ENCODE measurements at places on chromosomes 11 and 22.

DNA sequence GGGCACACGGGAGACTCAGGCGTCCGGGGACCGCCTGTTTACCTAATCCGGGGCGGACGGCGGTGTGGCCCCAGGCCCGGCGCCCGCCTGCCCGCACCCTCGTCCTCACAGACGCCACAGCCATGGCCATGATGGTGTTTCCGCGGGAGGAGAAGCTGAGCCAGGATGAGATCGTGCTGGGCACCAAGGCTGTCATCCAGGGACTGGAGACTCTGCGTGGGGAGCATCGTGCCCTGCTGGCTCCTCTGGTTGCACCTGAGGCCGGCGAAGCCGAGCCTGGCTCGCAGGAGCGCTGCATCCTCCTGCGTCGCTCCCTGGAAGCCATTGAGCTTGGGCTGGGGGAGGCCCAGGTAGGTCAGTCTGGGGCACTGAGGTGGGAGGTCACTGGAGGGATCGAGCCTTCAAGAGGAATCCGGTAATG is 10.0 kb upstream of the RAB1B start:
- no peak for DNase-seq

GRCh38 chr11:67272327-67273259 is 6.3 kb downstream of the GRK2 start:
- no peak for DNase-seq

DNA sequence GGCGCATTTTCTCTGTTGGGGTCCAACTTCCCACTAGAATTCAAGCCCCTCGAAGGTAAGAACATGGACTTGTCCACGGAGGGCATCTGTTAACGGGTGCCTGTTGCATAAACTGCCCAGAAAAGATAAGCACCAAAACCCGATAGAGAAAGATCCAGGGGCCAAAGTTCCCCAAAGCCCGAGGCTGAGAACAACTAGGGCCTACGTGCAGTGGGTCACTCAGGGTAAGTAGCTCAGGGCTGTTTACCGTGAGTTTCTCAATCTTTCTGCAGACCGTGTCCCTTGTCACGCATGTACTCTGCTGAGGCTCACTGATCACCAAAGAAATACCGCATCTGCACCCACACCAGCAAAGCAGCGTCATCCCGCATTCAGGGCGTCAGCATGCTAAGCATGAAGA is 24.4 kb downstream of the PGA5 start:
- DNase-seq, result no peak

DNA sequence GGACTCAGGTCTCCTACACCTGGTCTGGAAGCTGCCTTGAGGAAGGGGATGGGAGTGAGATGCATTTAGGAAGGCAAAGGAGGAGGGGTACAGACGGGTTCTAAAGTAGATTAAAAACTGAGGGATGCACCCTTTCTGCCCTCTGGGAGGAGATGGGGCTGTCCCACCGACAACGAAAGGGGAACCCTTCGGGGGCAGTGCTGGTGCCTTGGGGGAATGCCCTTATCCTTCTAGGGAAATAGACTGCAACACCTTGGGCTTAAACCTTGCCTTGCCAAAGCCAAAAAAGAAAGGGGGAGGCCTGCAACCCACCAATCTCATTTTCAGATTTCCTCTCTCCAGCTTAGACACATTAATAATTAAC is 89.8 kb downstream of the PLEKHA7 start:
- no peak for DNase-seq

GRCh38 chr22:24009227-24010017 is 1.7 kb upstream of the CABIN1 start:
- no peak for DNase-seq

DNA sequence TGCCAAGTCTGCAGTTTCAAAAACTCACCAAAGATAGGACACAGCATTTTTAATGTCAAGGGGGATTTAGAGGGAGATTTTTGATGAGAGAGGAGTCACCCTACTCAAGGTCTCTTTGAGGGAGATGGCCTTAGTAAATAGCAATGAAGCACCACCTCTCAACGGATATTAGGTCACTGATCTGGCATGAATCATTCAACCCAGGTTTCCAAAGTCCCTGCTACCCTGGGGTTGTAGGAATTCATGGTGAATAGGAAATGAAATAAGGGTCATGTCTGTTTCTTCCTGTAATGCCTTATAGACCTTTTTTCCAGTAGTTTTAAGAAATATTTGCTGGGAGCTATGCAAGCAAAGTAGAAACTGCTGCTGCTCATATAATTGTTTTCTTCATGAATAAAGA is 2154.9 kb downstream of the LRRC4C start:
- no peak for DNase-seq

- DNase-seq, result no peak
These were observed 7.2 kb downstream of the CHKA start for GRCh38 chr11:68113986-68114385.

GRCh38 chr11:4881860-4882500 is at the start of gene OR51T1:
Gene OR51T1 (plus strand): TSS chr11:4881900. CDS start chr11:4881900, 0 bp downstream.
- no peak for DNase-seq

- no peak for DNase-seq
These were observed 89.3 kb downstream of the BDNF start for GRCh38 chr11:27610946-27611345.

GRCh38 chr22:47168441-47168840 is 406.0 kb downstream of the TBC1D22A start:
- no peak for DNase-seq

DNA sequence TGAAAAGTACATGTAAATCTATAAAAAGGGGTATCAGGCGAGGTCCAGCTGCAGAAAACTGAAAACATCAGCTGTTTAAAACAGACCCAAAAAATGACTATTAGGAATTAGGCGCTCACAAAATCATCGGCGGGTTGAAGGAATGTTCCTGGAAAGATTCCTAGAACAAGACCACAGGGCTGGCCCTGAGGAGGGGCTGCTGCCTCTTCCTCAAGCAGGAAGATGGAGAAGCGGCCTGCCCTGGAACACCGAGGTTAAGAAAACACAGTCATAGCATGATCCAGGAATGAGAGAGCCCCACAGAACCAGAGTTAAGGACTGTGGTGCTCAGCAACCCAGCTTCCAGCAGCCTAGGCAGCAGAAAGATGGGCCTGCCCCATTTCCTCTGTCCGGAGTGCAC is 78.4 kb downstream of the C11orf91 start:
- DNase-seq, result no peak

DNA sequence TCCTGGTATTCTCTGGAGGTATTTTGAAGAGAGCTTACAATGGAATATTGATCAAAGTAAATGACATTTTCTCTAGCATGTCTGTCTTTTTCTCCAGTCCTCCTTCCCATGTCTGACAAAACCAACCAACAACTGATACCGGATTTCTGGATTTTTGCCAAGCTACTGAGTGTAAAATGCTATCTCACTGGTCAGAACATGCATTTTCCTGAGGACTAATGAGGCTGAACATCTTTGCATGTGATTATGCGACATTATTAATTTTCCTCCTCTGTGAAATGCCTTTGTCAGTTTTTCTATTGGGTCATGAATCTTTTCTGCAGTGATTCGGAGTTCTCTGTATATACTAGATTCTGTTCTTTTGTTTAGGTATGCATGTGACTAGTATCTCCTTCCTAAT is 51.4 kb downstream of the CDON start:
- no peak for DNase-seq

- DNase-seq, result no peak
These were observed 11.9 kb upstream of the SYTL2 start for GRCh38 chr11:85822814-85823213.

DNA sequence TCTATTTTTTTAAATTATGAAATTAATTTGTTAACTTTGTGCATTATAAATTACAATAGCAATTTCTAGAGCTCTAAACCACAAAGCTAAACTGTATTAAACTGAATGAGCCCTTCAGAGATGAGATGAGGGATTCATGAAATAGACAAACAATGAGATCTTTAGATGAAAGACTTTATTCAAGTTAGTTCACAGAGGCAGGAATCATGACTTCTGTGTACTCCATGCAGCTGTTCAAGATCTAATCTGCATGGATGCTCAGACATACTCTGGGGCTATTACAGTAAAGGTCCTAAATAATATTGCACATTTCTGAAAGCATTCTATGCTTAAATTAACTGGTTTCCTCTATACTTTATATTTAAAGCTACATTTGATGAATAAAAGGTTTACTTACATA is 122.7 kb downstream of the FCHSD2 start:
- DNase-seq, result no peak

DNA sequence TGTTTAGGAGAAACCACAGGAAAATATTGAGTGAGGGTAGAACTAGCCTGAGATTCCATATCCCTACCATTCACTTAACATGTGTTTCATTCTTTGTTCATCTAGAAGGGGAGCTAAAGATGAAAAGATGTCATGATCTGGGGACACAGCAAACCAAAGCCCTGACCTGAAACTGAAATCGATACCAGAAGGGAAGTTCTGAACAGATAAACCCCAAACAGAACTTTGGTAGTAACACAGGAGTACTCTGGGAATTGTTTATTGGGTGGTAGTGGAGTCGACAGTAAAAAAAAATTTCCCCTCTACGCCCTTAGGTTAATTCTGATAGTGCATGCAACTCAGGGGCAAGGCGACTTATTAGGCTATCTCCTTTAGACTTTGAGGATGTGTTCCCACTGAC is 27.2 kb downstream of the OR2AT4 start:
- DNase-seq, result no peak

DNA sequence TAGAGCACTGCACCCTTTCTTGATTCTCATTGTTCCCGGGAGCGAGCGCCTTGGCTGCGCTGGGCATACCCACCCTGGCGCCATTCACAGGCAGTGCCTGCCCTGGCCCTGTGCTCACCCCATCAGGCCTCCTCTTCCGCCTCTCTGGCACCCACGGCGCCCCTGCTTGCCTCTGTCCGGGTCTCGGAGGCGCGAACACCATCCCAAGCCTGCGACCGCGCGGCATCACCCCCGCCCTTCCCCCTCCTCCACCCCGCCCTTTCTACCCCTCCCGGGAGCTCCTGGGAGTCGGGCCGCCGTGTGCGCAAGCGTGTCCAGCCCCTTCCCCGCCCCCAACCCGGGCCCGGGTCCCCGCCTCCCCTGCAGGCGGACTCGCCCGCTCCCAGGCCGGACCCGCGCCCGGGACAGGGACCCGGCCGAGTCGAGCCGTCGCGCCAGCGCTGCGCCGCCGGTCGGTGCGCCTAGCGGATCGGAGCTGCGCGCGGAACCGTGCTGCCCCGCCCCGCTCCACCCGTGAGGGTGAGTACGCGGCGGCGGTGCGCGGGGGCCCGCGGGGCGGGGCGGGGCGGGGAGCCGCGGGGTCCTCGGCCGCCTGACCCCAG is at the start of gene ST3GAL4:
Gene ST3GAL4, plus strand, starts transcription at position 363 of the 602 bp plus-strand sequence. CDS start 50,470 bp downstream, outside the sequence.
- DNase-seq, result no peak

DNA sequence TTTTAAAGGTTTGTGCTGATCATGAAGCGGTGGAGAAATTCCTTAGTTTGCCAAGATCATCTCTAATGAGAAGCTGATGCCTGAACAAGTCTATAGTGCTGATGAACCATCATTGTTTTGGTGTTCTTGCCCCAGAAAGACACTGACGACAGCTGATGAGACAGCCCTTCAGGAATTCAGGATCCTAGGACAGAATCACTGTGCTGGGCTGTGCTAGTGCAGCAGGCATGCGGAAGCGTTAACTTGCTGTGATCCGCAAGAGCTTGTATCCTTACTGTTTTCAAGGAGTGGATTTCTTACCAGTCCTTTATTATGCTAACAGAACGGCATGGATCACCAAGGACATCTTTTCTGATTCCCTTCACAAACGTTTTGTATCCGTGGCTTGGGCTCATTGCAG is 104.1 kb downstream of the TBC1D22A start:
- DNase-seq, result no peak

DNA sequence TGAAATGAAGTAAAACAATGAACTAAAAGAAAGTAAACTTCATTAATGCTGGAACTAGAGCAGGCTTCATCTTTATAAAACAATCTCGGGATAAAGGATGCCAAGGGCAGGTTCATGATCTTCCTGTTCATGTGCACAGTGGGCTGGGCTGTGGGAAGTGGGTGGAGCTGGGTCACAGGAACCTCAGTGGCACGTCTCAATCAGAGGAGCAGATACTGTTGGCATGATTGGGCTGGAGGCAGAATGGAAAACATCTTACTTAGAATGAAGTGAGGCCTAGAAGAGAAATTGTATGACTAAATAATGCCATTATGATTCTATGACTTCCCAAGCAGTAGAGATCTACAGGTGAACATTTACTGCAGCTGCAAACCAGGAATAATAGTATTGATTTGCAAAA is 45.4 kb upstream of the CALCB start:
- DNase-seq, result no peak

- no peak for DNase-seq
These were observed 3.2 kb upstream of the ETS1 start for GRCh38 chr11:128590587-128590986.

DNA sequence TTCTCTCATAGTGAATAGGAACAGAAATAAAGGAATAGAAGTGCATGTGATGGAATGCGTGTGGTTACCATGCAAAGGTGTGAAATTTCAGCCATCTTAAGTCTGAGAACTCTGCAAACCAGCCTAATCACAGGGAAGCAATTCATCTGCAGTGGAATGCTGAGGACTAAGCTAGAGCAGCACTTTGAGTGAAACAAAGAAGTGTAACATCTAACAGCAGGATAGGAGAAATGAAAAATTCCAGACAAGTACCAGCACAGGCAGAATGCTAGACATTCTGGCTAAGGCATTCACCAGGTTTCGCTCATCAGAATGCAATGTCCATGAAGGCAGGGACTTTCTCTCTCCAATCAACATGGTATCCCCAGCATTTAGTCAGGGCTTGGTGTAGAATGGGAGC is 41.2 kb upstream of the SLC36A4 start:
- DNase-seq, result no peak

GRCh38 chr11:95104121-95104830 is 14.6 kb downstream of the ENDOD1 start:
- DNase-seq, result no peak

DNA sequence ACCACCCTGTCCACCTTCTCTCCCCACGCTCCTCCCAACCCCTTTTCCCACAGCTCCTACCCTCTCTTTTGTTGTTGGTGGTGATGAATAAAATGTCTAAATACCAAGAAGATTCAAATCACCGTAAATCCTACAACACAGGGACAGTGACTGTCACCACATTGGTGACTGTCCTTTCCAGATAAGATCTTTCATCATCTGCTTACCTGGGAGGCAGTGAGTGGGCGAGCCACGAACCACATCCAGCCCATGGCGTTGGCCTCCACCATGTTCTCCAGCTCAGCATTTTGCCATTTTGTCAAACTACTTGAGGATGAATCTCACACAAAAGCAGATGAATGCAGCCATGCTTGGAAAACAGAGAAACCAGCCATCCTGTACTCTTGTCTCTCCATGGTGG is 6.7 kb upstream of the CYTH4 start:
- no peak for DNase-seq

GRCh38 chr11:71198823-71199165 is 53.6 kb downstream of the SHANK2 start:
- no peak for DNase-seq

DNA sequence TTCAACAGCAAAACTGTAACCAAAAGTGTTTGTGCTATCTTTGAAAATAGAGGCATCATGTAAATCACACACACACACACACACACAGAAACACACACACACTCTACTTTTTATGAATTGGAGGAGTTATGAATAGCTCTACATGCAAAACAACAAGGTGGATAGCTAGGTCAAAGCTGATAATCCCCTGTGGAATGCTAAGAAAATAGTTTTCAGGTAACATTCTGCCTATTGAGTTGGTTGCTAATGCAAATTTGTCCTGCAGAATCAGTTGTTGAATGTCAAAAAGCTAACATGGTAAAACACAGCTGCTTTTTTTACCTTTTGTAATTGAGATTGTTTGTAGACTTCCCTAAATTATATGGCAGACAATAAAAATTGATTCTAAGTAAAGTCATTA is 1658.4 kb upstream of the RAG2 start:
- no peak for DNase-seq

GRCh38 chr11:68321293-68322051 is 9.1 kb downstream of the LRP5 start:
- DNase-seq, result no peak

GRCh38 chr22:27358096-27358870 is 443.3 kb downstream of the MN1 start:
- DNase-seq, result no peak

GRCh38 chr11:92383430-92383829 is 158.8 kb downstream of the FAT3 start:
- DNase-seq, result no peak
